ENCODE measurements at places on chromosomes 3 and 15. TPM values are rescaled to one million over a fixed set of nuclear protein-coding genes. Genes with fewer than 3 reads are reported as not detected.

SLC38A3 gene
- 10.3 TPM for total RNA-seq

NOP10 gene
- total RNA-seq: 157 TPM

CLEC3B gene
- total RNA-seq: 70.8 TPM

PLA1A gene
- total RNA-seq: 2.0 TPM

RAD51 gene
- 2.0 TPM for total RNA-seq

AADACL2 gene
- total RNA-seq: not detected

WNT5A gene
- 6.9 TPM for total RNA-seq

CLDN18 gene
- total RNA-seq: not detected

ARF4 gene
- total RNA-seq: 66.4 TPM

FAM107A gene
- 82.9 TPM for total RNA-seq
